ENCODE measurements at places on chromosomes 6 and 20.

GRCh38 chr6:109978174-109979032 lies at the start of gene GPR6:
Gene GPR6, plus strand, starts transcription at chr6:109978311. Its CDS starts 802 bp downstream, at chr6:109979113.
- DNase-seq: peak; percentile 26

DNA sequence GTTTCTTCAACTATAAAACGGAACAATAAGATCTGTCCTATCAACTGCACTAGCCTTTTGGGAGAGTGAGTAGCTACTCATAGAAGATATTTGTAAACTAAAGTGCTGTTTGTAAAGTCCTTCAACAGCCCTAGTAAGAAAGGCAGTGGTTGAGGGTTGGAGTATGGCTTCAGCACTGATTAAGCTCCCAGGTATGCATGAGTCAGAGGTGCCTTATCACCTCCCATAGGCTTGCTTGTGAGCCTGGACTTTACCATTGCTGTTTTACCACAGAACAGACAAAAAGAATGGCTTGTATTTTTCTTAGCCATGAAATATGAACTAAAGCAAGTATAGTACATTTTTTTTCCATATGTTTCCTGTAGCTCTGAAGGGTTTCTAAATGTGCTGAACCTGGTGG lies 44.1 kb downstream of the SAMD3 start:
- no peak for DNase-seq

GRCh38 chr20:53611449-53611894 lies 17.8 kb upstream of the ZNF217 start:
- no peak for DNase-seq

- DNase-seq: no peak
These were observed 59.5 kb downstream of the TBC1D32 start for GRCh38 chr6:121274666-121275295.

DNA sequence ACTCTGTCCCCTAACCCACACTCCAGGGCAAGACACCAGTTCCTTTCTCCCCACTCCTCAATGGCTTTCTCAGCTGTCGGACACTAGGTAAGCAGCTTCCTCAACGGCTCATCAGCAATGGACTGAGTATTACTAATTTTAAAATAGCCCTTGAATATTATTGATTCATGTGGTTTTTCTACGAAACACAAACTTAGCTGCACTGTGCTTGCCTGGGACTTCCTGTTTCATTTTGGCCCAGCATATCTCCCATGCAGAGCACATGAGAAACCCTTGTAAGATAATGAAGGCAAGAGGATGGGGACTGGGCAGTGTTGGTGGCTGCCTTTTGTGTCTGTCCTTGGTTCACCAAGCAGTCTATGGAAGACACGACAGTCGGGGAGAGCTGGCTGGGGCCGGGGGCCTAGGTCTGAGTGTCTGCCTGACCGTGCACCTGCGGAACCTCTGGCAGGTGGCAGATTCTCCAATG lies 48.9 kb downstream of the RNASET2 start:
- no peak for DNase-seq
